ENCODE measurements at places on chromosomes 5 and 9.
A peak's percentile ranks its signal among the peaks of the same experiment; 100 is the strongest.

DNA sequence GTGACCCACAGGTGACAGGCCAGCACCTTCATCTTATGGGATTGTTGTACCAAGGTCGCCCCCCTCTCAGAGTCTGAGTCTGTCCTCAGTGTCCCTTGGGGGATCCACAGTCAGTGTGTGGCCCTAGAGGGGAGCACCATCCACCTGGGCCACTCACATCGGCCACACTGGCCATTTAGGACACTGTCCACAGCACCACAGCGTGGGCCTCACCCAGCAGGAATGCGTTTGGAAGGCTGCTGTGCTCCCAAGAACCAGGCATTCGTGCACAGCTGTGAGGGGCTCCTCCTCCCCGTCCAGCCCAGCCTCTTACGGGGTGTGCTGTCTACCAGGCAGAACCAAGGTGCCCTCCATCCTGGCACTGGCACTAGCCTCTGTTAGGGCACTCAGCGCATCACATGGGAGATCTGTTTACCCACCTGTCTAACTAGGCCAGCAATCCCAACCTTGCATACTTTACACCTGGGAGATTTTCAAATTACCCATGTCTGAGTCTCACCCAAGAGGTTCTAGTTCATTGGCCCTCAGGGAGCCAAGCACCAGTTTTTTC, 24.5 kb upstream of the UBE2QL1 start:
- no peak for DNase-seq

DNA sequence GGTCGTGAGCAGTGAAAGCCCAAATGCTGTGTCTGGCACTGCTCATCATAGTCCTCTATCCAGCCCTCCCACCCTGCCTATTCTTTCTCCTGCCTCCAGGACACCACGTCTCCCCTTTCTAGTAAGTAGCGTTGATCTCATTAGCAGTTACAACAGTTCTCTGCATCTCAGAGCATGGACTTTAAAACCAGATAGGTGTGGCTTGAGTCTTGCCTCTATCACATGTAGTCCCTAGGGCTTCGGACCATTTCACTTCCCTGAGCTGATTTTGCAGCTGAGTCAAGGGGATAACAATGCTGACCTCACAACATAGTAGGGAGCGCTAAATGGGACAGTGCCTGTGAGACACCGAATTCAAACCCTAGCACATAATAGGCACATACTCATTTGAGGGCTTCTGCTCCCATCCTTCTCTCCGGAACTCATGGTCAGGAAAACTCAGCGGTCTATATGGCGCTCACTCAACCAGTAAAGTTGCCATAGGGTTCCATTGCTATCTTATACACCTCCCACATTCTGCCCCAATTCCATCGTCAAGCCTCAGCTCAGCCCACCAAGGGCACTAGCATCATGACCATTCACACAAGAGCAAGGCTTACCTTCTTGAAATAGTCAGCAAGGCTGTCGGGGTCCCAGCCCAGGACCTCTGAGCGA, 515 bp downstream of the LCP2 start:
- peak; percentile 67 for DNase-seq

- DNase-seq: no peak
Measured at GRCh38 chr5:56297851-56298250, 64.7 kb upstream of the ANKRD55 start.

DNA sequence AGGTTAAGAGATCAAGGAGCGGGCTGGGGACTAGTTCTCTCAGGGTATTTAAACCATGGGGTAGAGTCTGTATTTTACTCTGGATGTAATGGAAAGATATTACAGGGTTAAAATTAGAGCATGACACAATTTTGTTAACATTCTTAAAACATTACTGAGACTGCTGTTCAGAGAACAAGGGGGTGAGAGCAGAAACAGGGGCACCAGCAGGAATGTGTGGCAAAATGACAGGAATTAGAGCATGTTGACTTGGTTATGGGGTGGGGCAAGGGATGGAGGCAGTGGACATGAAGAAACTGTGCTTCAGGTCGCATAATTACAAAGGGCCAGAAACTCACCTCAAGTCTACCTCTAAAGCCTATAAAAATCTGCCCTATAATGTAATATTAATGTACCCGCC, 75.0 kb downstream of the TMEM232 start:
- DNase-seq: no peak

DNA sequence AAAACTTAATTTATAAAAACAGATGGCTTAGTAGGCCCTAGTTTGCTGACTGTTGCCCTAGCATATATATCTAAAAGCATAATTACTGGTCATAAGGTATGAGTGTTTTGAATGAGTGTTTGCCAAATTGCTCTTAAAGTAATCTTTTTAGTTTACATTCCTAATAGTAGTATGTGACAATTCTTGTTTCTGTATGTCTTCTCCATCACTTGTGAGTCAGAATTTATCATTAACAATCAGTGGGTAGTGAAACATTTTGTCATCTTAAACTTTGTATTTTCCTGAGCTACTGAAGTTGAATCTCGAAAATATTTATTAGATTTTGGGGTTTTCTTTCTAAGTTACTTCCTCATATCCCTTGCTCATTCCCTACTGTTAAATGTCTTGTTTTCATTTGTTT, 49.6 kb downstream of the APC start:
- DNase-seq: no peak

DNA sequence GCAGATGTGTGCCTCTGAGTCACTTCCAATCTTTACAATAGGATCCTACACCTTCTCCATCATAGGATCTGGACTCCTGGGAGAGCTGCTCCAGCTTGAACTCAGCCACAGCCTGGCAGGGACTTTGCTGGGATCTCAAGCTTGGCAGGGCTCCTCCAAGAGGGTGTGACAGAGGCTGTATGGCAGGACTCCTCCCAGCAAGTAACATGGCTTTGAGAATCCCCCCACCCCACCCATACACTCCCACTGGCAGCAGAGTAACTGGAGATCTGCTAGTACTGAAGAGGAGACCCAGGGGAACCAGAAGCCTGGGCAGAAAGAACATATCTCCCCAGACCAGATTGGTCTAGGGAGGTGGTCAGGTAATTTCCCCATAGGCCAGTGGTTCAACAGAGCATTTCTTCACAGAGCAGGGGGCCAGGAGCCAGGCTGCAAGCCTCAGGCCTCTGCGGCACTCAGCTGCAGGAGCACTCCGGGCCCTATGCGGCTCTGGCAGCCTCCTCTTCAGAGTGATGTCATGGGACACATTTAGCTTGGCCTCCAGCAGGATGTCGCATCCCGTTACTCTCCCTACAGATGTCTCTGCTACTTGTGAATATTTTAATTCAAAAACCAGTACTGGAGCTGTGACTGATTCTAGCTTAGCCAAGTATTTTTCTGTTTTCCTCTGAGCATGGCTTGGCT, 1.7 kb upstream of the ACSL6 start:
- no peak for DNase-seq

- peak; percentile 30 for DNase-seq
Measured at GRCh38 chr9:88722753-88723152, 187.8 kb downstream of the NXNL2 start.

DNA sequence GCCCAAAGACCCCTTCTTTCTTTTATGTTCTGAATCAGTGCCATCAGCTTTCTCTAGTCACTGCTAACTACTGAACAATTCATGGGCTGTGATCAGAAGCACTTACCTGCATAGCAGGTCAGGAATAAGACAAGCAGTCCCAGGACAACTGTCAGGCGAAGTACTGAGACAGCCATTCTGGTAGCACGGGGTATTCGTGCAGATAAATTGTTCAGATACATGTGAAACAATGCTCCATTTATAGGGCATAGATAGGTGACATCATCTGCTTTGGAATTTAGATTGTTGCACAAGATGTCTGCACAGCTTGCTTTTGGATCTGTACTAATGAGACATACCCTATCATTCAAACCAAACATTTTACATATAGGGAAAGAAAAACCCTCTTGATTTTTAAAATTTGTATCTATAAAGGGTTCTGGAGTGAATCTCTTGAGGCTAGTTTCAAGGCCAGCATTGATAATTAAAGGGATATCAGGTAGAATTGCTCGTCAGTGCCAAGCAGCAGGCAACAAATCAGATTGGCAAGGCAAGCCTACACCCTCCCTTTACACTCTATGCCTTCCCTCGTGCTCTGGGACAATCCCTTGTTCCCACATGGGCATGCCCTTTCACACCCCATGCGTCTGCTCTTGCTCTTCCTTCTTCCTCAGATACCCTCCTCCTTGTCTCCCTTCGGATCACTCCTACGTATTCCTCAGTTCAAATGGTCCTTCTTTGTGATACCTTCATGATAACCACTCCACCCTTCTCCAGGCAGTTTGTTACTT, at the start of gene C5orf46:
Gene C5orf46, minus strand, starts transcription at position 213 of the 770 bp plus-strand sequence. Its CDS starts 37 bp downstream, at position 176.
- no peak for DNase-seq

DNA sequence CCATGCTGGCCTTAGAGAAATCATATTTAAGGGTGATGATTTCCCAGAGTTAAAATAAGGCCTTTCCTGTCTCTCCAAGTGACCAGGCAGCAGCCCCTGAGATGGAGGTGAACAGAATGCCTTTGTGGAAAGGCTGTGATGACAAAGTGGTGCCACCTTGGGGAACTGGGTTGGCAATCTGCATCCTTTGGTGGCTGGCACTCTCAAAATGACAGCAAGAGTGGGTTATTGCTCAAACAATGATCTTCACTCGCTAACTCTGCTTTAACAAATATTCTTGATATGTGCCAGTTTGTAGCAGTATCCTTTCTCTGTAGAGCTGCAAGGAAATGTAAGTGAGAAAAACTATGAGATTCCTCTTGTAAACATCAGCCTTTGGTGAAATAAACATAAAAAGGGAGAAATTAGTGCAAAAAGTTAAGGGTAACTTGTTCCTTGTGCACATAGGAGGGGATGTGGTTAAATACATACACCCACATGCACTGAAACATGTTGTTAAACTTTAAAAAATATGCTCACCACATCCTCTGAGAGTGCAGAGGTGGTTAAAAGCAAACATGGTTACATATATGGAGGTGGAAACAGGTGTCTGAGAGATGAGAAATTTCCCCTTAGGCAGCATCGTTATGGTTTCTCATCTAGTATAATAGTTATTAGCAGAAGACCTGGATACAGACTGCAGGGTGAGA, 373.4 kb upstream of the CTNND2 start:
- DNase-seq: no peak
